Smooth muscle cell of the coronary artery (primary cell): ENCODE measurements at places on chromosomes 1 and 21. TPM values are rescaled to one million over a fixed set of nuclear protein-coding genes. Genes with fewer than 3 reads are reported as not detected.

Gene USP33
- total RNA-seq = 52.1 and 55.2 TPM in 2 replicates

Gene OR11L1
- total RNA-seq = not detected in 2 replicates

Gene SYDE2
- 1.2 and 3.3 TPM in 2 replicates for total RNA-seq

Gene LINGO4
- total RNA-seq = not detected in 2 replicates

Gene FGGY
- total RNA-seq = 19.4 and 49.0 TPM in 2 replicates

Gene LENEP
- total RNA-seq = 0.68 TPM in 1 of 2 replicates, not detected in the other

Gene SH2D2A
- total RNA-seq = 0.30 TPM in 1 of 2 replicates, not detected in the other

Gene CLCA1
- under 0.01 TPM in 1 of 2 replicates, not detected in the other for total RNA-seq

Gene CELA3A
- not detected in 2 replicates for total RNA-seq

Gene NHLH1
- total RNA-seq = not detected in 2 replicates

Gene ZBED6
- 2.7 and 8.4 TPM in 2 replicates for total RNA-seq

Gene BMP8A
- total RNA-seq = 0.08 and 0.47 TPM in 2 replicates
